Metanephros (tissue), 2 donors: ENCODE measurements at places on chromosomes 13 and 19. TPM values are rescaled to one million over a fixed set of nuclear protein-coding genes. Genes with fewer than 3 reads are reported as not detected.

C19orf85 gene
- not detected for total RNA-seq

PNMA8B gene
- 7.2 TPM for total RNA-seq

RFC3 gene
- total RNA-seq: 16.3 TPM

ZNF726 gene
- 12.1 TPM for total RNA-seq

NAPA gene
- total RNA-seq: 78.7 TPM

C19orf67 gene
- not detected for total RNA-seq

LILRA1 gene
- 1.1 TPM for total RNA-seq

PRR19 gene
- 0.70 TPM for total RNA-seq

ARHGAP45 gene
- 24.3 TPM for total RNA-seq

ODAD3 gene
- 0.64 TPM for total RNA-seq

ZNF132 gene
- 11.8 TPM for total RNA-seq

IFNL1 gene
- not detected for total RNA-seq

MIER2 gene
- total RNA-seq: 19.2 TPM

ZNF256 gene
- total RNA-seq: 10.9 TPM

NLRP5 gene
- total RNA-seq: not detected

ADAMTS10 gene
- 78.6 TPM for total RNA-seq

IRGC gene
- total RNA-seq: not detected

PRR22 gene
- total RNA-seq: 1.1 TPM

ATP4B gene
- total RNA-seq: 0.41 TPM

OR4F17 gene
- not detected for total RNA-seq

LGI4 gene
- total RNA-seq: 5.1 TPM

DCT gene
- 0.41 TPM for total RNA-seq

FARSA gene
- total RNA-seq: 49.1 TPM

ANGPTL4 gene
- total RNA-seq: 5.0 TPM

ZNF491 gene
- total RNA-seq: 3.8 TPM

P2RY11 gene
- 9.7 TPM for total RNA-seq

CYP2S1 gene
- total RNA-seq: 1.3 TPM

ANKRD10 gene
- 329 TPM for total RNA-seq

HSPB6 gene
- 51.6 TPM for total RNA-seq

GIPC3 gene
- 1.3 TPM for total RNA-seq

CFAP97D2 gene
- not detected for total RNA-seq

CDKN2D gene
- total RNA-seq: 24.2 TPM

ARRDC5 gene
- total RNA-seq: 0.41 TPM

F10 gene
- 16.6 TPM for total RNA-seq

TMEM59L gene
- 5.4 TPM for total RNA-seq

MED4 gene
- total RNA-seq: 26.7 TPM

ACP7 gene
- total RNA-seq: 0.23 TPM

ZNF415 gene
- 14.3 TPM for total RNA-seq

NCAN gene
- total RNA-seq: 0.23 TPM

RXFP2 gene
- total RNA-seq: 0.41 TPM

OR7D2 gene
- total RNA-seq: 0.12 TPM

ANGPTL8 gene
- 2.6 TPM for total RNA-seq

KLK5 gene
- 0.93 TPM for total RNA-seq

PDX1 gene
- total RNA-seq: not detected

LMO7 gene
- 109 TPM for total RNA-seq

SIGLEC5 gene
- 0.88 TPM for total RNA-seq

SERTM1 gene
- total RNA-seq: 0.18 TPM

ZNRF4 gene
- total RNA-seq: not detected

TNFRSF19 gene
- 30.4 TPM for total RNA-seq

BLOC1S3 gene
- total RNA-seq: 6.9 TPM

LHB gene
- total RNA-seq: 1.1 TPM

CGB5 gene
- not detected for total RNA-seq

NTF4 gene
- 5.4 TPM for total RNA-seq

TPTE2 gene
- not detected for total RNA-seq
